ENCODE measurements at places on chromosomes 7 and 10.

DNA sequence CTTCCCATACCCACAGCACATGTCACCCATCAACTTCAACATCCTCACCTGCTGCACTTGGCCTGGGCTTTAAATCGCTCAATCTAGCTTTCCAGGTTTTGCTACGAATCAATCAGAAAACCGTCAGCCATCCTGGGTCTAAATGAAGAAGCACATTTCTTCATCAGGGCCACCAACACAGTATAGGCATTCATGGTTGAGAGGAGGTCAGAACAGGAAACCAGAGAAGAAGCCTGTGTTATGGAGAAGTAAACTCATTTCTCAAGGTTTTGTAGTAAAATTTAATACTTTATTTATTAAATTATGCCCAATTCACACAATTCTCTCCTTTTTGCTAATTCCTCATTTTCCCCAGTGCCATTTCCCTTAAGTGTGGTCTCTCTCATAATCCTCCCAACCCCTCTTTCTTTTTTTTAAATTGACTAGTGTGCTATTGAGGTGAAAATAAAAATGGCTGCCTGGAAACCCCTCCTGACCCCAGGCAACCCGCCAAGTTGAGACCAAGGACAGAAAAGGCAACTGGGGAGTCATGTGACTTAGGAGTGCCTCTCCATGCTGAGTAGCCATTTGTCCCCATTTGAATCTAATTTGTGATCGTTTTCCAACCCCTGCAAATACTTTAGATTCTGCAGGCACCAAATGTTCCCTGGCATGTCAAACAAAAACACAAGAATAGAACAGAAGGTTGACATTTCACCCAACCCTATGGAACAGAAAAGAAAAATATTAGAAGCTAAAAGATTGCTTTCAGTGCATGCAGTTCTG, 181.1 kb upstream of the NAMPT start:
- no peak for DNase-seq

GRCh38 chr7:44309271-44310091, 15.9 kb downstream of the CAMK2B start:
- DNase-seq, result no peak

- DNase-seq, result no peak
These were observed 27.9 kb upstream of the INPP5A start for GRCh38 chr10:132509506-132510173.

DNA sequence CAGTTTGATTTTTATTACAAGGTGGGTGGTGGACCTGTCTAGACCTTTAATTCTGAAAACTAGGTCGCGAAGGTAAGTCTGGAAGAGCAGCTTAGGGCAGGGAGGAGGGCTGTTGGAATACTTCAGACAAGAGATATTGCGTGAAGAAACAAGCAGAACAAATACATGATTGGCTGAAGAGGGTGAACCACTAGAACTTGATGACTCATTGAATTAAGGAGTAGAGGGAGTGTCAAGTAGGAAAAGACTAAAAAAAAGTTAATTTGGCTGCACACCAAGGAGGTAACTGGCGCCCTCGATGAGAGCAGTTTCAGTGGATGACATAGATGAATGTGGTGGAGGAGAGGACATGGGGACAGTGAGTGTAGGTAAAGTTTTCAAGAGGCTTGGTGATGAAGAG, 41.3 kb downstream of the WNT2 start:
- no peak for DNase-seq

DNA sequence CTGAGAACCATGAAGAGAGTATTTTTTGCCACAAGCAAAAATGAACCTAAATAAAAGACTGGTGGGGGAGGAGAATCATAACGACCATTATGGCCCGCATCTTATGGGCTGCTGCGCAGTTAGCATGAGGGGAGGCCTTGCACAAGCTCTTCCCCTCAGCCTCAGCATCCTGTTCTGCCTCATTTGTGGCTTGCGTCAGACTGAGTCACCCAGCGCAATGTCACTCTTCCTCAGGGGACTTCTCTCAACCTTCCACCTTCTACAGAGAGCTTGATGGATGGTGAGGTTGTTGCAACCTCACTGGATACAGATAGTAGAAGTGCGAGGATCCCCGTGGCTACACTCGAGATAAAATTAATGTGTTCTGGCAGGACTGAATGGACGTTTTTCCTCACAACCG, 16.8 kb upstream of the GPR15LG start:
- peak; percentile 9 for DNase-seq

- no peak for DNase-seq
These were observed 132.7 kb downstream of the ELAPOR2 start for GRCh38 chr7:86926732-86927131.
